H1 (cell line): ENCODE measurements at places on chromosomes 3 and 15.

- no peaks in the 10 kb centered on the region for H3K27me3 ChIP-seq
- no peak for DNase-seq
- no peaks in the 10 kb centered on the region for H3K4me1 ChIP-seq
- no peak overlapping the region for H3K4me3 ChIP-seq
- H3K27ac ChIP-seq, result no peak overlapping the region
These were observed 8.7 kb upstream of the ETFA start for GRCh38 chr15:76320012-76320411.

- H3K4me3 ChIP-seq, result no peak overlapping the region
- H3K4me1 ChIP-seq, result no peaks in the 10 kb centered on the region
- H3K27me3 ChIP-seq, result no peaks in the 10 kb centered on the region
- H3K27ac ChIP-seq, result no peak overlapping the region
- H3K36me3 ChIP-seq, result no peaks in the 10 kb centered on the region
These were observed 307.9 kb upstream of the MDFIC2 start for GRCh38 chr3:70620367-70620766.

DNA sequence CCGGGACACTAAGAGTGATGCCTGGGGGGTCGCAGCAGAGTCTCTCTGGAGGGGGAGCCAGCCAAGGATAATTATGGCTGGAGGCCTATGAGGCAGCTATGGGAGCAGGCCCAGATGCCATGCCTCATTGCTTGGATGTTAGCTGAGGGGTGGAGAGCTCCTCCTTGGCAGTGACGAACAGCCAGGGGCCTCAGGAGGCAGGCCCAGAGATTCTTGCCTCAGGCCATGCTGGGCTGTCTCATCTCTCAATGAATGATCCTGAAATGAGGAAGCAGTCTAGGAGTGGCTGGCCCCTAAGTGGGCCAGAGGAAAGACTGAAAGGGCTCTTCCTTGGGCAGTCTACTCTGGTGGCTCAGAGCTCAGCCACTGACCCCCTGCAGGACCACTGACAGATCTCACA is 21.3 kb downstream of the KIF9 start:
- H3K4me1 ChIP-seq, result peaks cover 12% of the 10 kb centered on the region
- no peaks in the 10 kb centered on the region for H3K27me3 ChIP-seq
- DNase-seq, result no peak
- H3K27ac ChIP-seq, result no peak overlapping the region
- no peaks in the 10 kb centered on the region for H3K36me3 ChIP-seq
- H3K4me3 ChIP-seq, result no peak overlapping the region

DNA sequence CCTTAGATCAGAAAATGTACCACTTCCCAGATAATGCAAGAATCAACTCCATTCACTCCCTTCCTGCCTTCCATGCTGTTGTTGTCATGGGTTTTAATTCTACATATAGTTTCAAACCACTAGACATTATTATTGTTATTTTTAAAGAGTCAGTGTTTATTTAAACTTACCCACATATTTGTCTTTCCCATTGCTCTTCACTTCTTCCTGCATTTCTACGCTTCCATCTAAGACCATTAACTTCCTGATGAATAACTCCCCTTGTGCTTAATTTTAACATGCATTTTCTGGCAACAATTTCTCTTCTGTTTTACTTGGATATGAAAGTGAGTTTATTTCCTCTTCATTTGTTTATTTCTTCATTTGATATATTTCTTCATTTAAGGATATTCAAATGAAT is 127.1 kb upstream of the FHIT start:
- no peak overlapping the region for H3K4me3 ChIP-seq
- no peak overlapping the region for H3K27ac ChIP-seq
- no peaks in the 10 kb centered on the region for H3K36me3 ChIP-seq
- H3K27me3 ChIP-seq, result no peaks in the 10 kb centered on the region
- H3K4me1 ChIP-seq, result no peaks in the 10 kb centered on the region

- H3K4me1 ChIP-seq, result no peaks in the 10 kb centered on the region
- H3K36me3 ChIP-seq, result no peaks in the 10 kb centered on the region
- no peak for DNase-seq
- H3K4me3 ChIP-seq, result no peak overlapping the region
These were observed 48.0 kb upstream of the FBN1 start for GRCh38 chr15:48693484-48693883.

DNA sequence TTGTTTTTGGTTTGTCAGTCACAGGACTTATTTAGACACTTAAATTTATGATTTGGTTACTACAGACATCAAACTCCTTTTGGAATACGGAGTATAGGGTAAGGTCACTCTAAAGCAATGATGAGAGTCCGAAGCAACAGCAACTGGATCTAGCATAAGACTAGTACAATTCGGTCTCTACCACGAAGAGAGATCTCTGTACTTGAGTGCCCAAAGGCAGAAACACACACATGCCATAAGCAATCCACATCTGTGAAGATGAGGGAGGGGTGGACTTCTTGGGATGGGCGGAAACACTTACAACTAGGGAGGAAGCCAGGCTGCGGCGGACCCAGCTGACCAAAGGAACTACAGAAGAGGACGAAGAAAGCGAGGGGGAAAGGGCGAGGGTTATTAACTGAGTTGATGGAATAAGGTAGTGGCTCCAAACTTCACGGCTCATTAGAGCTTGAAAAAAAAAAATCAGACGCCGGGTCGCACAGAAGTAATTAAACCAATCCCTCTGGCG is 595 bp downstream of the DPH6 start:
- DNase-seq, result no peak
- no peaks in the 10 kb centered on the region for H3K36me3 ChIP-seq
- peaks cover 18% of the 10 kb centered on the region for H3K4me1 ChIP-seq
- peak overlapping the region; percentile 79 for H3K4me3 ChIP-seq
- H3K27ac ChIP-seq, result peak overlapping the region; percentile 100; the same call in 1 of the 2 replicates

DNA sequence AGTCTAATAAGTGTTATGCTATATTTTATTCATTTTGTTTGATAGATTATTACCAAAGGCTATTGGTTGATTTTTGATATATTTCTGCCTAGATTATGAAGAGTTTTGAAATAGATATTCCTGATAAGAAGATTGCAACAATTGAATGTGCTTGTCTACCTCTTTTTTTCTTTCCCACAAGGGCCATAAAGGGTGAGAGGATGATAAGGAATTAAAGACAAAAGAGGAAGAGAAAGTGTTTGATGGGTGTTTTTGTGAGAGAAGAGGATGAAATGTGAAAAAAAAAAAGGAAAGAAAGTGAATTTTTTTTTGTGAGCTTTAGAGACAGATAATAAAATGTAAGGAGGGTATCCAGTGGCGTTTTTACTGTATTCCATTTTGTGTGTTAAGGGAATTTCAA is 244.4 kb downstream of the CHST2 start:
- no peak overlapping the region for H3K27ac ChIP-seq
- H3K4me1 ChIP-seq, result no peaks in the 10 kb centered on the region
- H3K27me3 ChIP-seq, result no peaks in the 10 kb centered on the region
- no peaks in the 10 kb centered on the region for H3K36me3 ChIP-seq

DNA sequence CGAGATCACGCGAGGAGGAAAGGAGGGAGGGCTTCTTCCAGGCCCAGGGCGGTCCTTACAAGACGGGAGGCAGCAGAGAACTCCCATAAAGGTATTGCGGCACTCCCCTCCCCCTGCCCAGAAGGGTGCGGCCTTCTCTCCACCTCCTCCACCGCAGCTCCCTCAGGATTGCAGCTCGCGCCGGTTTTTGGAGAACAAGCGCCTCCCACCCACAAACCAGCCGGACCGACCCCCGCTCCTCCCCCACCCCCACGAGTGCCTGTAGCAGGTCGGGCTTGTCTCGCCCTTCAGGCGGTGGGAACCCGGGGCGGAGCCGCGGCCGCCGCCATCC is 1.1 kb upstream of the SETD5 start:
- peaks cover 5% of the 10 kb centered on the region for H3K4me1 ChIP-seq
- no peaks in the 10 kb centered on the region for H3K27me3 ChIP-seq
- peaks cover 21% of the 10 kb centered on the region for H3K36me3 ChIP-seq
- peak overlapping the region; percentile 89 for H3K27ac ChIP-seq
- peak; percentile 85 for DNase-seq

- no peaks in the 10 kb centered on the region for H3K27me3 ChIP-seq
- H3K4me3 ChIP-seq, result no peak overlapping the region
- no peaks in the 10 kb centered on the region for H3K36me3 ChIP-seq
- no peak for DNase-seq
- H3K4me1 ChIP-seq, result no peaks in the 10 kb centered on the region
These were observed 70.4 kb downstream of the ADAMTS7 start for GRCh38 chr15:78740904-78741274.
